ENCODE measurements at places on chromosomes 4 and X.

- DNase-seq, result peak; percentile 60
Observed at GRCh38 chr4:38661371-38661770, 2.6 kb upstream of the KLF3 start.

- no peak for DNase-seq
Observed at GRCh38 chr4:11470438-11471045, 41.8 kb upstream of the HS3ST1 start.

DNA sequence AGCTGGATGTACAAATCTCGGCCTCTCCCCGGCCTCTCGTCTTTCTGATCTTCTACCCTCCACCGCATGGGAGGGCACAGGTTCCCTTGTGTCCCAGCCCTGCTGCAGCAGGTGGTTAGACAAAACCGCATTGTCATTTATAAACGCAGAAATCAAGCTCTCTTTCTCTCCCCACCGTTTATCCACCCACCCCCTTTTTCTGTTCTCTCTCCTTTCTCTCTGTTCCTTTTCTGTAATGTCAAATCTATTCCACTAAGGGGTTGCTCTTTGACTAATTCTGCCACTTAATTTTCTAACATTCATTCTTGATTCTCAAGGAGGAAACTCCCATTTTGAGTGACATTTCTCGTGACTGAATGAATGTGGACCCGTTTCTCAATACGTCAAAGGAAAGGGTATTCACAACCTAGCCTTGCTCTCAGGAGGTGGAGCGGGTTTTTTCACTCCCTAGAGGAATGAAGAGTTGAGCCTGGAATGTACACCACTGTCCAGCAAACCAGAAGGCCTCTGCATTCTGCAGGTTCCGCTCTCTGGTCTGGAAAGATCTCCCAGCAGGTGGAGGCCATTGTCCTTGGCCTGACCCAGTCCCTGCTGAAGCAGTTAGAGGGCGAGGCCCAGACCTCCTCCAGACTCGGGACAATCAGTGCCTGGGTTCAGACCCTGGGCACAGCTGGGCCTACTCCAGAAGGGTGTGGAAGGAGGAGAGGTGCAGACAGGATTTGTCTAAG lies 70.9 kb upstream of the ENPP6 start:
- DNase-seq, result peak; percentile 78

DNA sequence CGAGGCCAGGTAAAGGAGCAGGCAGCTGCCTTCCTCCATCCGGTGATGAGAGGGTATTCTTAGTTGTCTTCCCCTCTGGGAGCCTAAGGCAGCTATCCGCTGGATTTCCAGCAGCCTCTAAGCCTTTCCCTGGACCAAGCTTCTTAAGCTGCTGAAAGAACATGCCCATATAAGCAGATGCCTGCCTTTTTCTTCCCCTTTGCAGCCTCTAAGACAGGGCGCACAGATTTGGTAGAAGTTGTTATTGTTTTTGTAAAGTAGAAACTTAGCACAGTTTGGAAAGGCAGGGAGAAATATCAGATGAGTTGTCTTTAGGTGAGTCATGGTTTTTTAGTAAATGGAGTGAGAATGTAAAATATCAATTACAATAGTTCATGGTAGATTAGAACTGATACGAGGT lies 210.8 kb downstream of the ARHGAP10 start:
- no peak for DNase-seq

DNA sequence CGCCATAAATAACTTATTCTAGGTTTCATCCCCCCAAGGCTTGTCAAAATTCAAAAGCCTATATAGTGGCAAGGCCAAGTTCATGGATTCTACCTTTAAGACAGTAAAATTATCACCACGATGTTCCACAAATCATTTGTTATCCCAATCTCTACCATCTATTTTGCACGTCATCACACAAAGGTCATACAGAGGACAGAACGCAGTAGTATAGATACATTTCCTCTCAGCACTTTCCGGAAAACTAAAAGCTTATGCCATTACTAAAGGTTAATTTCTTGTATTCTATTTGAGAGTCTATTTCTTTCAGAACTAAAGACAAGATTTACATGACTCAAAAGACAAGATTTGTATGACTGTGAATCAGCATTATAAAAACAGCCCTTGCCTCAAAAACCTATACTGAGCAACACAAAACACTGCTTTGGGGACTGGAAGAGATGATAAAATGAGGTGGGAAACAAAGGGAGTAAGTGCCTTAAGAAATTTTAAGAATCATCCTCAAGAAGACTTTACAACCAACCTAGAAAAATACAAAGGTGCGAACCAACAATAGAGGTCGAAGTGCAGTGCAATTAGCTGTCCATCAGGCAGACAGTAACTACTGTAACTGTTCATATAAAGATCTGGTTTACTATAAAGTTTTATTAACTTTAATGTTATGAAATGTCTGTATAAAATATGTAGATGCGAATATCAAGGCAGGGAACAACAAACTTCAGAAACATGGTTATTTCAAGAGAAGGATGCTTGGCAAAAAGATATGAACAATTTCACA lies 7.6 kb downstream of the UBE2D3 start:
- no peak for DNase-seq

DNA sequence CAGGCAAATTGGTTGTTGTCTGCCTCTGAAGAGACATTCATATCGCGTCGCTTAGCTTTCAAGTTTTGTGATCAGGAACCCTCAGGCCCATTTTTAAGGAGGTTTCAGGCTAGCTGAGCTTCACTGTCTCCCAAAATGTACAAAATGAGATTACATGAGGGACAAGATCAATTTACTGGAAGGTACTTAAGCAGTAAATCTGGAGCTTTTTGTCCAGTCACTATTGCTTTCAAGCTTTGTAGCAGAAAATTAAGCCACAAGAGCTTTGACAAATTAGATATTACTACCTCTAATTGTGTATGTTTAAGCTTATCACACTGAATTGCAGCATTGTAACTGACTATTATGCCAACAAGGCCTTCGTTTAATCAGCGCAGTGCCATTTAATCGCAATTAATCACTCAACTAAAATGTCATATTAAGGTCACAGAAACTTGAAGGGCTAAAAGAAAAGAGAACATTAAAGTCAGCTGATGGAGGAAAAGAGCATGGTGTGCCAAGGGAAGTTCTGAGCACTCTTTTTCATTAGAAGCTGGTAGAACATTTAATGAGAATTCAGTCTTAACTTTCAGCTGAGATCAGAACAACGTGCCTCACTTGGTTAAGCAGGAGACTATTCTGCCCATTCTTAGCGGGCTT lies 353.0 kb downstream of the FBXO8 start:
- DNase-seq, result no peak

DNA sequence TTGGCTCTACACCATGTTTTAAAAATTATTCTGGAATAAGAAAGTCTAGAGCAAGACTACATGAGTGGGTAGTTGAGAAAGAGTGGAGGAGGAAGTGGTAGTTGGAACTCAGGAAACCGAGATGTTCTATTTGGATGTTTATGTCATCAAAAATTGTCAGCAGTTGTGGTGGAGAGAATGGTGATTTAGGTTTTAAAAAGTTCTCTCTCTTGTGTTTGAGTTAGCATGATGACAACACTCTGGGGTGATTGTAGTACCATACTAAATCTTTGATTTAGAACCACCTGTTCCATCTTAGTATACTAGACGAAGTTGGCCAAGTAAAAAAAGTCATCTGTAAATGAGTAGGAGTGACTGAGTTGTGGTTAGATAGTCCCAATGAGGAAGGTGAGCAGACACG lies 40.7 kb downstream of the KLHL2 start:
- no peak for DNase-seq

GRCh38 chr4:124694946-124695598 lies 17.5 kb downstream of the ANKRD50 start:
- DNase-seq, result no peak

GRCh38 chrX:650324-650723 lies 19.7 kb downstream of the SHOX start:
- no peak for DNase-seq

DNA sequence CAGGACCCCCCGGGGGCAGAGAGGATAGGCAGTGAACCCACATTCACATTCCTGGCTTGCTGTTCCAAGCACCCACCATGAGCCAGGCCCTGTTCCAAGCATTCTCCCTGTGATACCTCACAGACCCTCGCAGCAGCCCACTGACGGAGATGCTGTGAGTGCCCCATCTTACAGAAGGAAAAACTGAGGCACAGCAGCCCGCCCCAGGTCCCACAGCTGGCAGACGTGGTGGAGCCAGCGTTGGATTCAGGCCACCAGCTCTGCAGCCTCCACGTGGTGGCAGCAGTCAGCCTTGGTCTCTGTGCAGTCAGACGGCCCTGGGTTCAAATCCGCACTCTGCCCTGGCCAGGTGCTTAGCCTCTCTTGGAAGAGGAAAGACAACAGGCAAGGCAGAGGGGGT lies 16.8 kb downstream of the MAN2B2 start:
- no peak for DNase-seq

GRCh38 chr4:55173580-55173979 lies 48.2 kb upstream of the KDR start:
- DNase-seq, result no peak

DNA sequence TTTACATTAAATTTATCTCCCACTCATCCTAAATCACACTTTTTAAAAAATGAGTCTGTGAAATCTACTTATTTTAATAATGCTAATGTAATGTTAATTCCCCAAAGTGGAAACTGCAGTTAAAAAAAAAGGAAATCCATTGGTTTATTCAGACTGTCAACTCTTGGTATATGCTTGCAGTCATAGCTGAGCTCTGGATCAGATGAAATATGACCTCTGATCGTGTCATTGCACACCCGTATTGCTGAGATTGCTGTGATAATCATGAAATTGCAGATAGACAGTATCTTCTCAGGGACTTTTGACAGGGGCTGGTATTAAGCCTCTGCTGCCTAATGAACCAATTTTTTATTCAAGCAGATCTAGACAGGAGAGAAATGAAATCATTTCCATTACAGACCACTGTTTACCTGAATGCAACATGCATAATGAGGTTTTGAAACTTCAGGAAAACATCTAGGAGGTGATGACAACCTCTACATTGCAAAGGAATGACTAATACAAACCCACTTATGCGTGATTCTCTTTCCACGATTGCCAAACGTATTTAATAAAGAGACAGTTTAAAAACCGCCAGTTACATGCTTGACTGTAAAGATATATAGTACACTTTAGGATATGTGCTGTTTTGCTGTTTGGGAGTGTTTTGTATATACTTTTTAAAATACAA lies 138.3 kb upstream of the PUDP start:
- DNase-seq, result no peak

GRCh38 chr4:140070366-140070765 lies 83.6 kb downstream of the MAML3 start:
- DNase-seq, result no peak

- no peak for DNase-seq
Observed at GRCh38 chrX:83278988-83279387, 229.1 kb upstream of the POU3F4 start.

Data from esophagus muscularis mucosa (tissue), 4 donors.